ENCODE measurements at places on chromosomes 16 and 17. TPM values are rescaled to one million over a fixed set of nuclear protein-coding genes. Genes with fewer than 3 reads are reported as not detected.

Gene KRTAP1-5
- total RNA-seq: not detected

Gene HEATR9
- 0.24 TPM for total RNA-seq

Gene RPS2
- total RNA-seq: 5,123 TPM

Gene IGSF6
- total RNA-seq: 0.14 TPM

Gene SP6
- 0.12 TPM for total RNA-seq

Gene CLEC18C
- total RNA-seq: not detected

Gene PRR11
- total RNA-seq: 70.2 TPM

Gene ZNF598
- total RNA-seq: 67.2 TPM

Gene TRIM65
- 28.2 TPM for total RNA-seq

Gene ABCC6
- not detected for total RNA-seq

Gene FGF11
- total RNA-seq: 1.0 TPM

Gene PRKCB
- 56.3 TPM for total RNA-seq

Gene CACNG5
- total RNA-seq: not detected

Gene TAT
- total RNA-seq: not detected

Gene CCL2
- not detected for total RNA-seq

Gene SNTB2
- total RNA-seq: 20.1 TPM

Gene SYNGR3
- total RNA-seq: 11.9 TPM

Gene ITPRIPL2
- 9.7 TPM for total RNA-seq

Gene VPS25
- 57.5 TPM for total RNA-seq

Gene NPIPA3
- total RNA-seq: 2.1 TPM

Gene TEDC2
- total RNA-seq: 23.9 TPM

Gene MYH8
- not detected for total RNA-seq

Gene RPGRIP1L
- total RNA-seq: 6.5 TPM

Gene HOXB1
- total RNA-seq: not detected

Gene SLFN14
- not detected for total RNA-seq

Gene CLEC3A
- not detected for total RNA-seq

Gene CMTM1
- total RNA-seq: 10.1 TPM

Gene TBX2
- total RNA-seq: not detected
